NCI-H2081 treated with DMSO at 0.1 percent for 48 hours (cell line): ENCODE measurements at places on chromosomes 1 and 21.
A peak's percentile ranks its signal among the peaks of the same experiment; 100 is the strongest.

DNA sequence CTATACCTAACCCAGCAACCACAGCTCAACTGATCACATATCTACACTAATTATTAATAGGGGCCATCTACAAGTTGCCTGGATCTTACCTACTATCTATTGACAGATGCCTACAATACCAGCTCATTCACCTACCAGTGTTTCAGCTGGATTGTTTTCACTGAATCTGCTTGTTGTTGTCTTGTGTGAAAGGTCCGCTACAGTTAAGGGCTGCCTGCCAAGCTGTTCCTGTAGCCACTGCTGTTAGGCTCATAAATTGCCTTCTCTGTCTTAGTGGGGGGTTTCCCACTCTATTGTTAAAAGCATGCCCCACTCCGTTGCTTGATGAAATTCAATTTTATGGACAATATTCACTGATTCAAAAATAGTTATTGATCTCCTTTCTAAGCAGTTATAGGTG lies 199.7 kb upstream of the TMPRSS15 start:
- DNase-seq: peak; percentile 23

GRCh38 chr1:36845802-36846201 lies 188.5 kb downstream of the GRIK3 start:
- DNase-seq: no peak

DNA sequence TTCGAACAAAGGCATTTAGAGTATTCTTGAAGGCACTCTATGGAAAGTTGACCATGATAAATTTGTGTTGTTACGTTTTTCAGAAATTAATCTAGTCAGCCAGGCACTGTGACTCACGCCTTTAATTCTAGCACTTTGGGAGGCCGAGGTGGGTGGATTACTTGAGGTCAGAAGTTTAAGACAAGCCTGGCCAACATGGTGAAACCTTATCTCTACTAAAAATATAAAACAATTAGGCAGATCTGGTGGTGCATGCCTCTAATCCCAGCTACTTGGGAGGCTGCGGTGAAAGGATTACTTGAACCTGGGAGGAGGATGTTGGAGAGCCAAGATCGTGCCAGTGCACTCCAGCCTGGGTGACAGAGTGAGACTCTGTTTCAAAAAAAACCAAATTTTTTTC lies 130.6 kb upstream of the BRINP3 start:
- DNase-seq: no peak

DNA sequence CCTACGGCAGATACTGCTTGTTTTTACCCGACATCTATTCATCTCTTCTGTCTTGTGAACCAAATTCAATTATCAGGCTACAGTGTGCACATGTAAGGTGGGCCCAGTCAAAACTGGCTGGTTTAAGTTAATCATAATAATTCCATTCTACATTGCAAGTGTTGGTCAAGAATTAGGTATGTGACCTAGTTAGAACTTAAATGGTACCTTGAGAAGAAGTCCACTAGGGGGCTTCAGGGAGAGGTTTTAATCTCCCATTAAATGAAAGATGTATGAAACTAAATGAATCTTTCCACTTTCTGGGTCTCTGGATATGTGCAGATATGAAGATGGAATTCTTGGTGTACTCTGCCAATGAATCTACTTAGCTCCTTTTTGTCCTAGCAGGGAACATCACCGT lies 187.1 kb downstream of the CDC42BPA start:
- DNase-seq: no peak

GRCh38 chr1:37147392-37147831 lies 113.1 kb upstream of the GRIK3 start:
- no peak for DNase-seq

GRCh38 chr1:1005774-1006304 lies 5.9 kb upstream of the HES4 start:
- no peak for DNase-seq

DNA sequence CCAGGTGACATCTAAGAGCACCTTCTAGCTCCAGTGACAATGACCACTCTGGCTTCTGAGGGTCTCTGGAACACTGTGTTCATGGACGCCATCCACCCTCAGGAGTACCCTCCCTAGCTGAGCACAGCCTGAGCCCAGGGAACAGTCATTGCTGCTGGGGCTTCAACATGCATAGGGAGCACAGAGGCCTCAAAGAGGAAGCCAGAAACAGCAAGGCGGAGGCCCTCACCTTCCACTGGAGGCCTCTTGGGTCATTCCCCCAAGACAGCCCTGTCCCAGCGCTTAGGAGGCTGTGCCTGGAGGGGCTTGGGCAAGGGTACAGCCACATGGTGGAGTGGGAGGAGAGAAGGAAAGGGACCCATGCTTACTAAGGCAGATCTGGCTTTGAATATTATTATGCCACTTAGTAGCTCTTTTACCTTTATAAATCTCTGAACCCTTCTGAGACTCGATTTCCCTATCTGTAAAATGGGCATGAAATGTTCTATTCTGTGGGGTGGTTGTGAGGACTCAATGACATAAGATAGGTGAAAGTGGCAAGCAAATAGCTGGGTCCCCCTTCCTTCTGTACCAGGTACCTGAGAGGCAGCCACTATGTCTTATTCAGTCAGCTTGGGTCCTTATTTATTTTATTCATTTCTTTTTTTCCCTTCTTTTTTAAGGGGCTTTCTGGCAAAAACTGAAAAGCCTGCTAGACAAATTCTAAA lies 32.8 kb downstream of the PTAFR start:
- DNase-seq: no peak

GRCh38 chr1:210786546-210786945 lies 347.4 kb downstream of the KCNH1 start:
- DNase-seq: no peak

- no peak for DNase-seq
Observed at GRCh38 chr1:209862391-209863356, 34.9 kb downstream of the UTP25 start.

GRCh38 chr1:25033828-25034705 lies 104.0 kb upstream of the RUNX3 start:
- DNase-seq: no peak

DNA sequence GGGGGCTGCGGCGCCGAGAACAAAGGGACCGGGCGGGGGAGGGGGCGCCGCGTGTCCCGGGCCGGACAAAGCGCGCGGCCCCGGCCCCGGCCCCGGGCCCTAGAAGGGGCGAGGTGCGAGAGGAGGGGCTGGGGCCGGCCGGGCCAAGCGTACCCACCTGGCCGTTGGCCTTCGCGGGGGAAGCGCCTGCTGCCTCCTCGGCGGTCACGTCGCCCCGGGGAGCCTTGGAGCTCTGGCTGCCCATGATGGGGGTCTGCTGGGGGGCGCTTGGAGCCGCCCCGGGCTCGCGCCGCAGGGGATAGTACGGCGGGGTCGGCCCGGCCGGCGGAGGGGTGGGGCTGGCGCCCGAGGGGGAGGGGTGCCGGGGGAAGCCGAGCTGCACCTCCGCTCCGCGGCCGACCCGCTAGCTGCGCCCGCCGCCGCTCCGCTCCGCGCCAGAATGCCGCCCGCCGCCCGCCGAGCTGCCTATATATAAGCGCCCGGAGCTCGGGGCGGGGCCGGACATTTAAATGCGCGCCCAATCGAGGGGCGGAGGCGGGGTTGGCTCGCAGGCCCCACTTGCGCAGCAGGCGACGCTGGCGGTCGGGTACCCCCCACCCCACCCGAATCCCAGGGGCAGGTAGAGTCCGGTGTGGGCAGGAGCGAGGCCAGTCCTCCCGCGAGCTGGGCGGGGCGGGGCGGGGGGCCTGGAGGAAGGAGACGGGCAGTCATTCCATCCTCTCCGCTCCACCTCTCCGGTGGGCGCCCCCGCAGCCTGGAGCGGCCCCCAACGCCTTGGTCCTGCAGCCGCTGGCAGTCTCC lies at the start of gene MARCKSL1:
Gene MARCKSL1 (minus strand): TSS at position 444 of the 801 bp plus-strand sequence. CDS start 200 bp downstream, at position 244.
- DNase-seq: peak; percentile 31

GRCh38 chr1:28067523-28068090 lies 20.8 kb downstream of the EYA3 start:
- DNase-seq: no peak

DNA sequence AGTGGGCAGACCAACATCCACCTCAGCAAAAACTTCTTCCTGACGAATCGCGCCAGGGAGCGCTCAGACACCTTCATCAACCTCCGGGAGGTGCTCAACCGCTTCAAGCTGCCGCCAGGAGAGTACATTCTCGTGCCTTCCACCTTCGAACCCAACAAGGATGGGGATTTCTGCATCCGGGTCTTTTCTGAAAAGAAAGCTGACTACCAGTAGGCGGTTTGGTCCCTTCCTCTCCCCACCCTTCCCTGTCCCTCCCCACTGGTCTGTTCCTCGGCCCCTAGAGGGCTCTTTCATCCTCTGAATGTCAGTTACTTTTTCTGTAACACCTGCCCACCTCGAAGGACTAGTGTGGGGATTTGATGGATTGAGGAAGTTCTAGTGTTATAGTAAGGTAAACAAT lies 46.9 kb downstream of the CAPN2 start:
- DNase-seq: no peak

DNA sequence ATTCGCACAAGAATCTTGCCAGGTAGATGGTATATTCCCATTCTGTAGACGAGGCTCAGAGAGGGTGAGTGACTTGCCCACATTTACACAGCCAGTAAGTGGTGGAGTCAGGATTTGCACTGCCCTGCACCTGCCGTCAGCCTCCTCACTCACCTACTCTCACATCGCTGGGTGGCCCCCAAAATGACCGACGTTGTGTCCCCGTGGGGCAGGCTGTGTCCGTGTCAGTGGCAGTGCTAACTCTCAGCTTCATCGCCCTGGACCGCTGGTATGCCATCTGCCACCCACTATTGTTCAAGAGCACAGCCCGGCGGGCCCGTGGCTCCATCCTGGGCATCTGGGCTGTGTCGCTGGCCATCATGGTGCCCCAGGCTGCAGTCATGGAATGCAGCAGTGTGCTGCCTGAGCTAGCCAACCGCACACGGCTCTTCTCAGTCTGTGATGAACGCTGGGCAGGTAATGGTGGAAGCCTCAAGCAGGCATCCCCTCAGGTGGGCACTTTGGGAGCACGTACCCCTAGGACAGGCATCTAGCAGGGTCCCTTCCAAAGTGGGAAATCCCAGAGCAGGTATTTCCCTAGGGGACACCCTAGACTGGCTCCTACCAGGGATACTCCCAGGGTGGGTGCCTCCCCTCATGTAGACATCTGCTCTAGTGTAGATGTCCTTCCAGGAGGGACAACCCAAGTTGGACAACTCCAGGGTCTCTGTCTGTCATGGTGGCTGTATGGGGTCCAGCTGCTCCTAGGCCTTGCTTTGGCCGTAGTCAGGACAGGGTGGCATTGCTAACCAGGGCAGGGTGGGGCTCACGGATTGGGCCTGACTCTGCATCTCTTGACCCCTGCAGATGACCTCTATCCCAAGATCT lies 3.4 kb downstream of the HCRTR1 start:
- no peak for DNase-seq

DNA sequence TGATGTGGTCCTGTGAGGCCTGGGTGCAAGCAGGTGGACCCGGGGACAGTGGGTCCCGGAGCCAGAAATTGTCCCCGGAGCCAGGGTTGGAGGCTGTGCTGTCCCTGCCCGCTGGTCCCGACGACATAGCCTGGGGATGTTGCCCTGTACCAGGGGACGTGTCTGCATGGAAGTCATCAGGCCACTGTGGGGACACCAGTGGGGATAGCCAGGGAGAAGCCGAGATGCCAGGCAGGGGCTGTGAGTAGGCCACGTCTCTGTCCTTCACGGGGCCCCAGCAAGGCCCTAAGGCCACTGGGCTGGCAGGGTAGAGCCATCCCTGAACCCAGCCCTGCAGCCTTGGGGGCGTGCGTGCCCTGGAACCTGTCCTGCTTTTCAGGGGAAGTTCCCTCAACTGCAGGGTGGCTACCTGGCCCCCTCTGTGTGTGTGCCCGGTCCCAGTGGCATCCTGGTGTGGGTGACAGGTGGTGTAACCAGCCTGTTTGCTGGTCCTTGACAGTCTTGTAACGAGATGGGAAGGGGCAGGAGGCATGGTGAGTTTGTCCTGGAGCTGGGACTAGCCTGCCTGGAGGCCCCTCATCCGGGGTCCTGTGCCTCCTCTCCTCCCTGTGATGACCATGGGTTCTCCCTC lies 73.2 kb downstream of the OBSCN start:
- DNase-seq: no peak

DNA sequence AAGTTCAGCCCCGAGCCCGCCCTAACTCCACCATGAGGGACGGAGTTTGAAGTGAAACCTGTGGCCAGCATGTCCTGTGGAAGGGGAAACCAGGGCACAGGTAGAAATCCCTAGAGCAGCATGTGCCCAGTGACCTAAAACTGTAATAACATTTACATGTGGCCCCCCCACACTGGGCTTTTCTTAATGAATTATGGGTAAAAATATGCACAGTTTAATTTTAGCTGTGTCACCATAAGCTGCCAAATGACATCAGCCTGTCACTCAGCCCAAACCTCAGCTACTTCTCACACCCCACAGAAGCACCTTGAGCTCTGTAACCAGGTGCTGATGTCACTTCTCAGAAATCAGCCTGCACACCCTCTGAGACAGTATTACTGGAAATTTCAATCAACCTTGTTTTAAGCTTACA lies 50.0 kb upstream of the SLC19A1 start:
- no peak for DNase-seq

- DNase-seq: no peak
Observed at GRCh38 chr1:119958223-119958622, 61.9 kb upstream of the ADAM30 start.

DNA sequence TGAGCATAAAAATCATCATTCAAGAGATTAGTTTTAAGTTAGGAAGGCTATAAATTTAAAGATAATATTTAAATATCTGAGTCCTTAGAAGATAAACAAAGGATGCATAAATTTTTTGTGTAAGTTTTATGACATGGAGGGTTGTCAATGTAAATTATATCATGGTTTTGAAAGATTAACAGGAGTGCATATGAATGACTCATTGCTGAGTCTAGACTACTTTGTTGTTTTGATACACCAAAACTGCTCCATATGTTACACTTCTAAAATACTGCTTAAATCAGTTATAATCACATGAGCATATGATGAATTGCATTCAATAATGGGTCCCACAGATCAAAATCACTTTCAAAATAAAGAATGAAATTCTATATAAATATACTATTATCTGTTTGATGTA lies 312.5 kb downstream of the KCNT2 start:
- DNase-seq: no peak

- DNase-seq: no peak
Observed at GRCh38 chr1:39973503-39974135, 18.7 kb downstream of the MFSD2A start.

DNA sequence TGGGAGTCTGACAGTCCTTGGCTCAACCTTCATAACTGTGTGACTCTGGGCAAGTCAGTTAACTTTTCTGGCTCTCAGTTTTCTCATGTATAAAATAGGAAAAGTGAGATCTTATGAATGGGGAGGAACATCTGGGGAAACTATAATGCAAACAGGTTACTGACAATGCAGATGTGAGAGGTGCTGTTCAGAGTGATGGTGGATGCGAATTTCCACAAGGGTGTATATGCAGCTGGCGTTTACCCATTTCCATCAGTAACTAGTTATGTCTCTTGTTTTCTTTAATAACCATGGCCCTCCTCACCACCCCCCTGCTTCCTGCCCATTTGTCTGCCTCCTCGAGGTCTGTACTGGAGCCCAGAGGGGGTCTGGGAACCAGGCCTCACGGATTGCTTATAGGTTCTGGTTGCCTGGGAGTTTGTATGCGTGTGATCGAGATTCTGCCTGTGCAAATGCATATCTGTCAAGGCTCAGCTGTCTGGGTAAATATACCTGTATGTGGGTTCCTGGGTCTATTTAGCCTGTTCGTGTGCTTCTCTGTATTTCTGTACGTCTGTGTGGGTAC lies 44.4 kb downstream of the AHDC1 start:
- DNase-seq: no peak

- DNase-seq: no peak
Observed at GRCh38 chr1:244207935-244208244, 156.8 kb downstream of the ZBTB18 start.
